Cardiac septum (tissue), 1 donor: ENCODE measurements at places on chromosomes 5 and 9. TPM values are rescaled to one million over a fixed set of nuclear protein-coding genes. Genes with fewer than 3 reads are reported as not detected.

DNA sequence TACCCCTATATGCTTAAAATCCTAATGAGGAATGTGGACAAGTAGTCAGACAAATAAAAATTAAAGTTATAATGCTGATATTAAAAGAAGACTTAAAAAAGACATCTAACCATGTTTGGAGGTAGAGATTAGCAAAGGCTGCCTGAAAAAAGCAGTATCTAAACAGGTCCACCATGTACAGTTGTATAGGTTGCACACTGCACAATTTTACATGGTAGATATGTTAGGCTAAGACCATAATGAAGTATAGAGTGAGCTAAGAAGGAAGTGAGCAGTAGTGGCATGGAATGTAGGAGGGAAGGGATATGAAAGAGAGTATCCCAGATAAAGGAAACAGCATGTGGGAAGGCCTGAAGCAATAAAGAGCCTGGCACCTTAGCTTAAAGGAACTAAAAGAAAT lies 51.1 kb downstream of the MAMDC2 start:
- DNase-seq, result no peak

- no peak for DNase-seq
These were observed 100.4 kb upstream of the SEMA6A start for GRCh38 chr5:116674881-116675625.

DNA sequence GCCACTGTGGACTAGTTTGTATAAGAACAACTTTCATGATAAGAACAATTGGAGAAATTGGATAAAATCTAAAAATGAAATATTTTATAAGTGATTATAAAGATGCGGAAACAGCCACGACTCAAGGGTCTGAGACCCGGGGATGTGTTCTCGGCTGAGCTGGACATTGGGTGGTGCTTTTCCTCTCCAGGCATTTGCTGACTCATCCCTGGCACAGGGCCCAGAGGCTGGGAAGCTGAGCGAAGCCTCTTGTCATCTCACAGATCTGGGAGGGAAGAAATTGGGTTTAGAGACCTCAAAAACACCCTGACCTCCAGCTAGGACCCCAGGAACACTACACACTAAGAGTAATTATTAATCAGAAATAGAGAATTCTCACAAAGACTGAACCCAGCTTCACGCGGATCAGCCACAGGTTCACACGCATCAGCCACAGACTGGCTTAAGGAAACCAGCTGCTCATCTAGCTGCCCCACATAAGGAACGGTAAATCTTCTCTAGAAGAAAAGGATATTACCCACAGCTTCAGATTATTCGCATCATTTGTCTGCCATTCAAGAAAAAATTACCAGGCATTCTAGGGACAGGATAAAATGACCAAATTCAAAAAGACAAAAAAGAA lies 2.8 kb upstream of the OR2V1 start:
- peak; percentile 84 for DNase-seq

Gene TMEM171
- total RNA-seq, result not detected

Gene MCTP1
- total RNA-seq, result 11.5 TPM
